SK-MEL-5 (cell line): ENCODE measurements at places on chromosomes 1 and 21. TPM values are rescaled to one million over a fixed set of nuclear protein-coding genes. Genes with fewer than 3 reads are reported as not detected.
A peak's percentile ranks its signal among the peaks of the same experiment; 100 is the strongest.

GRCh38 chr1:48718705-48719104 is 58.0 kb downstream of the BEND5 start:
- no peak for DNase-seq

DNA sequence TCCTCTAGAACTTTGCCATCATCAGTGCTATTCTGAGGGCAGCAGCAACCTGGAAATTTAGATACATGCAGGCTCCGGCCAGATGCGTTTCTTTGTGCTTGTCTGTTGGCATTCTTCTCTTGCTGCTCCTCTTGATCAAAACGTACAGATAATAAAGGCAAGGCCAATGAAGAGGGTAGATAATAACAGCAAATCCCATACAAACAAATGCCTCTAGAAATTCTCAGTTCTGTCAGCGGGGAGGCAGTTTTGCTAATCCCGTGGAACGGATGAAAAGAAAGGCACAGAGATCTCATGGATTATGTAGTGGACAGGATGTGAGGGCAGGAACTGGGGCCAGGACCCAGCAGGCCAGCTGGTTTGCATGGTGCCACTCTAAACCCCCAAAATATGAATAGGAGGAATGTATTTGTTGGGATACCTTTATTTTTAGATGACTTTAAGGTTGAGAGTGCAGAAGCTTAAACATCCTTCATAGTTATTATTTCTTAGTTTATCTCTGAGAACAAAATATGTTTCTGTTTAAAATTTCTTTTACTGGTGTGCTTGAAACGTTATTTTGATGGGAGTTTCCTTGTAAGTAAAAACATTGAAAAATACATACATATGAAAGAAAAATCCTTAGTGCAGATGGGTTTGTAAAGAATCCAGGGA is 1.5 kb downstream of the ITSN1 start:
- DNase-seq = peak; percentile 25

DNA sequence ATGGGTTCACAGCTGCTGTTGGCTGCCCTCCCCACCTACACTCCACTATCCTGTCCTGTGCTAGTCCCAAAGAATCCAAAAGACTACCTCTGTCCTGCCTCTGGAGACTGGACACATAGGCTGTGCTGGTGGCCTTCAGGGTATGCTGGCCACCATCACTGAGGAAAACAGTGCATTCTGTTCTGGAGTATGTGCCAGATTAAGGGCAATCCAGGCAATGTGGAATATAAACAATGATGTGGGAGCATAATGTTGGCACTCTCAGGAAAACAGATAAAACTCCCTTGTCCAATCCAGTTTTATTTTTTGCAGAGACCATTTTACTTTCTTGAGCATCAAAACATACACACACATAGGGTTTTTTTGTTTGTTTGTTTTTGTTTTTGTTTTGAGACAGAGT is 94.3 kb downstream of the GLUL start:
- DNase-seq = no peak

- no peak for DNase-seq
These were observed 5.5 kb downstream of the MFSD2A start for GRCh38 chr1:39960431-39960958.

DNA sequence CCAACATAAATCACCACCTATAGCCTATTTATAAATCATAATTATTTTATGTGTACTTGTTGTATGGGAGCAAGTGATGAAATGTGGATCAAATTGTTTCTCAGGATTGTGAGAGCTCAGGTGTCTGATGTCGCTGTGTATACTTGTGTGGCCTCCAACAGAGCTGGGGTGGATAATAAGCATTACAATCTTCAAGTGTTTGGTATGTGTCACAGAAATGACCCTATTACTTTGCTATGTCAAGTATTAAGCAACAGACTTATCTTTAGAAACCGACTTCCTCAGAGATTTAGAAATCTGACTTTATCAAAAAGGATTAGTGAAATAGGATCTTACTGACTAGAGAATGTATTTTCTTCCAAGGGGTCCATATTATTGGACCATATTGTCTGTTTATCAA is 280.9 kb downstream of the TPR start:
- no peak for DNase-seq

GRCh38 chr21:34358866-34359265 is 4.9 kb upstream of the KCNE2 start:
- no peak for DNase-seq

GRCh38 chr1:83090195-83090594 is 908.7 kb downstream of the TTLL7 start:
- DNase-seq = no peak

DNA sequence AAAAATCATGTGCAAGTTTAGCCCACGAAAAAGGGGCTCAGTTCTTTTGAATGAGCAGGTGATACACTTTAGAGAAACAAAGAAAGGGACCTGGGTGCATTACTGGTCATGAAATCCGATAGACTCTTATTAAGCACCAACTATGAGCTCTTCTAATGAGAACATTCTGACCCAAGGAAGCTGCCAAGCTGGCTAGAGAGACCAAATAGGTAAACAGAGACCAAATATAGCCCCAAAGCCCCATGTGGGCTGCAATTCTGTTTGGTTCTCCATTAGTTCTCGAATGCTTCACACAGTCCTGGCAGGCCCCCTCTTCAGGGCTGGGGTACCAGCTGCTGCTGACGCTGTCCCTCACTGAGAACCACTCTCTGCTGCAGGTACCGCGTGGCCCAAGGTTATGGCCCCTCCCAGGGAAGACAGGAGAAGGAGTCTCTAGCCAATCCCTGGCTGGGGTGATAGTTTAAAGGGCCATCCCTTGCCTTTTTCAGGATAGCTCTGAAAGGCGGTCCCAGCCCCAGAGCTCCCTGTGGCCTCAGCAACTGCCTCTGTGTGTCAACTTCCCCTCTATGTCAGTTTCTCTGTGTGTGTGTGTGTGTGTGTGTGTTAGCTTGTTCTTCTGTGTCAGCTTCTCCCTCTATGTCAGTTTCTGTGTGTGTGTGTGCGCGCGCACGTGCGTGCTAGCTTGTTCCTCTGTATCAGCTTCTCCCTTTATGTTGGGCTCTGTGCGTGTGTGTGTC is 7.1 kb upstream of the UBXN10 start:
- DNase-seq = no peak

DNA sequence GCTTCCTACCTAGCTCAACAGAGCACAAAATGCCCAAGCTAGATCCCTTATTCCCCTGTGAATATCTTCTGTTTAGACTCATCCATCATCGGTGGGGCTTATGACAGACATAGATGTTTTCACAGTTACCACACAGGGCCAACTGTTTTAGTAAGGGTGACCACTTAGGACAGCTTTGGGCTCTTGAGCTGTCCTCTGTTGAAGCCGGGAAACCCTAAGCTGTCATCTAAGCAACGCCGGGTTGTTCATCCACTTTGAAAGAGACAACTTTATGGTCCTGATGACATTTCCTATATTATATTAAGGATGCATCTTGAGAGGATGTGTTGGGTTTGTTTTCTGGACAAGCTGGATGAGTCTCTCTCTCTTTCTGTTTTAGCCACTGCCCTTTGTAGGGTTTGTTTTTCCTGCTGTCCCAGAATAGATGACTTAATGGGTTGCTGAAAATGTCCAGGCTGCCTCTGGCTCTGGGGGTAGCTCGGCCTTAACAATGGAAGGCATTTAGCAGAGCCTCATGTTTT is 110.5 kb upstream of the UBE2U start:
- peak; percentile 89 for DNase-seq

DNA sequence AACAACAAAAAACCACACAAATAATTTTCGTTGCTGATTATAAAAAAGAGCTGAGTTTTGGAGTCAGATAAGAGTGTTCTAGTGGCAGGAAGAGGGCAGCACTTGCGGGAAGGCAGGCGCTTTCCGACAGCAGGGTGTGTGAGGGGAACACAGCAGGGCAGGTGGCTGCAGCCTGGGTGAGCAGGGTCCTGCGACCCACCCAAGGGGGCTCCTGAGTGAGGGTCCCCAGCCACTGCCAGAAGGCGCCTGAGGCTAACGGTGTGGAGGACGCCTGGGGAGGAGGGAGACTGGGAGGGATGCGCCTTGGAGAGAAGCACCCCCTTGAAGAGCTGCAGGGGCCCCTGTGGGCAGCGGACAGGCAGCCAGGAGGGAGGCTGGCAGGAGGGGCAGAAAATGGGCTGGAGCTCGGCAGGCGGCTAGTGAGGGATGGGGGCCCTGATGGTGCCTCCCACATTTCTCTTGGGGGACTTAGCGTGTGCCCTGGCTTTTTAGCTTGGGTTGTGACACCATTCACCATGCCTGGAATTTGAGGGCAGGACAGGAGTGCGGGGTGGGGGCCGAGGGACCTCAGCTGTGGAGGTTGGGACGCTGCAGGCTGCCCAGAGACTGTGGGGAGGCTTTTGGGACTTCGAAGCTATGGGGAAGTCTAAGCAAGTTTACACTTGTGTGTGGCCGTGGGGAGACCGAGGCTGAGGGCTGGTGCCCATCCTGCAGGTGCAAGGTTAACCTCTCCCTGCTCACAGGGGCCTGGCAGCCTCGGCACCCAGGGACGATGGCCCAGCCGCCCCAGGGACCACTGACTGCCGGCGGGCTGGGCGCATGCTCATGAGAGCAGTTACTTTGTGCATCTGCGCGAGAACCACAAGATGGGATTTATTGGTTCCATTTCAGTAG is 111.4 kb downstream of the SIK1 start:
- no peak for DNase-seq

GRCh38 chr1:152162792-152163463 is 3.9 kb upstream of the RPTN start:
- no peak for DNase-seq

GRCh38 chr1:227315629-227316346 is 2.5 kb downstream of the CDC42BPA start:
- peak; percentile 71 for DNase-seq

CDK11B gene
- 4.4 and 6.6 TPM in 2 replicates for total RNA-seq

PUM1 gene
- 29.5 and 32.4 TPM in 2 replicates for total RNA-seq

BTG2 gene
- total RNA-seq = 4.7 and 4.8 TPM in 2 replicates

AMY2A gene
- not detected in 2 replicates for total RNA-seq

BPNT1 gene
- 30.1 and 33.4 TPM in 2 replicates for total RNA-seq

PADI3 gene
- 0.19 and 0.21 TPM in 2 replicates for total RNA-seq

SLC25A34 gene
- 0.40 and 1.3 TPM in 2 replicates for total RNA-seq
